ENCODE measurements at places on chromosomes 7 and 10. TPM values are rescaled to one million over a fixed set of nuclear protein-coding genes. Genes with fewer than 3 reads are reported as not detected.

TSPAN33 gene
- total RNA-seq = 7.7 TPM

PRSS1 gene
- not detected for total RNA-seq

BLNK gene
- total RNA-seq = 12.6 TPM

NODAL gene
- not detected for total RNA-seq

ANK3 gene
- 6.4 TPM for total RNA-seq

CPXM2 gene
- 4.4 TPM for total RNA-seq

CCDC146 gene
- total RNA-seq = 15.2 TPM

TACC2 gene
- total RNA-seq = 24.3 TPM

PSPH gene
- total RNA-seq = 13.4 TPM

CNPY1 gene
- total RNA-seq = not detected

OR2A42 gene
- total RNA-seq = 0.19 TPM

C10orf53 gene
- total RNA-seq = not detected

MMD2 gene
- total RNA-seq = not detected

GPR158 gene
- 1.1 TPM for total RNA-seq

EGR2 gene
- total RNA-seq = 0.98 TPM

LRRN3 gene
- 3.4 TPM for total RNA-seq

LIPK gene
- not detected for total RNA-seq

EBLN1 gene
- total RNA-seq = not detected

CLCN1 gene
- total RNA-seq = not detected

SLC26A5 gene
- total RNA-seq = 0.34 TPM

LIPJ gene
- total RNA-seq = 2.2 TPM

CYP2E1 gene
- total RNA-seq = 3.2 TPM

TMEM273 gene
- 16.1 TPM for total RNA-seq

HDAC9 gene
- 21.7 TPM for total RNA-seq
